DMS79 (cell line): ENCODE measurements at places on chromosomes 12 and 14.

GRCh38 chr14:100771121-100771800, 44.6 kb downstream of the DLK1 start:
- DNase-seq, result no peak

DNA sequence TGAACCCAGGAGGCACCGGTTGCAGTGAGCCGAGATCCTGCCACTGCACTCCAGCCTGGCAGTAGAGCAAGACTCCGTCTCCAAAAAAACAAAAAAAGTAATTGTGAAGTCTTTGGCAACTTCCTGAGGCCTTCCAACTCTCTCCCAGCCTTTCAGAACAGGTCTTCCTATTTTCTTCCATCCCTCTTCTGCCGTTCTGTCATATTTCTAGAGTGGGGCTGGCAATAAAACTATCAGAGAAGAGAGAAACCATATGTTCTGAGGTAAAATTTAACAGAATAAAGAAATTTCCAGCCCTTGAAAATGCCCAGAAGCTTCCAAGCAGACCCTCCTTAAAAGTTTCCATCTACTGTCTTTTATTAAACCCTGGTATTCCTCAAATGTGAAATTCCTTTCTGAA, 100.4 kb downstream of the HMGA2 start:
- DNase-seq, result no peak

DNA sequence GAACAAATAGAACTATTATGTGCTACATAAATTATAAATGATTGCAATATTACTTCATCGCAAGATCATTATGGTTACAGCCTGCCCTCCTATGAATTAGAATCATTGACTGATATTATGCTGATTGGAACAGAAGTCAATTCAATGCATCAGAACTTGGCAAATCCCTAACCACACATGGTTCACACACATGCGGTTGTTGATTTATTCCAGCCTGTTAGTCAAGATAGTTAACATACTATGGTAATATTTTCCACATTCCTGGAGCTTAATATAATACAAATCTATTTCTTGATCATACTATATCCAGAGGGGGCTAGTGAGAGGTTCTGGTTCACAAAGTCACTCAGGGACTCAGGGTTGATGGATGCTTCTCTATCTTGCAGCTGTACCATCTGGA, 9.7 kb upstream of the CACNA1C start:
- no peak for DNase-seq

- DNase-seq, result no peak
These were observed 24.6 kb downstream of the LIN7A start for GRCh38 chr12:80912901-80913770.

GRCh38 chr14:56884617-56885016, 74.3 kb upstream of the OTX2 start:
- no peak for DNase-seq

- DNase-seq, result no peak
These were observed 6.5 kb downstream of the RNASE7 start for GRCh38 chr14:21048638-21049037.

GRCh38 chr12:26318661-26319068, 123.3 kb downstream of the SSPN start:
- no peak for DNase-seq

DNA sequence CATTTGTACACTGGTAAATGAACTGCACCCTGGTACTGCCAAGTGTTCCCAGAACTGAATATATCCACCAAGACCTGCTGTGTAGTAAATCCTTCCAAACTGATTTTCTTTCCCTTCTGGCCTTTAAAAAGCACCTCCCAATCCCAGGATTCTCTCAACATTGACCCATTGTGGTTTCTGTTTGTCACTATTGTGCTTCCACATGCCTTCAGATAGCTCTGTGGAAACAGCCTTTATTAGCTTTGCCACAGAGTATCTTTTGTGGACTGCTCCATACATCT, 949 bp upstream of the KIF21A start:
- no peak for DNase-seq

DNA sequence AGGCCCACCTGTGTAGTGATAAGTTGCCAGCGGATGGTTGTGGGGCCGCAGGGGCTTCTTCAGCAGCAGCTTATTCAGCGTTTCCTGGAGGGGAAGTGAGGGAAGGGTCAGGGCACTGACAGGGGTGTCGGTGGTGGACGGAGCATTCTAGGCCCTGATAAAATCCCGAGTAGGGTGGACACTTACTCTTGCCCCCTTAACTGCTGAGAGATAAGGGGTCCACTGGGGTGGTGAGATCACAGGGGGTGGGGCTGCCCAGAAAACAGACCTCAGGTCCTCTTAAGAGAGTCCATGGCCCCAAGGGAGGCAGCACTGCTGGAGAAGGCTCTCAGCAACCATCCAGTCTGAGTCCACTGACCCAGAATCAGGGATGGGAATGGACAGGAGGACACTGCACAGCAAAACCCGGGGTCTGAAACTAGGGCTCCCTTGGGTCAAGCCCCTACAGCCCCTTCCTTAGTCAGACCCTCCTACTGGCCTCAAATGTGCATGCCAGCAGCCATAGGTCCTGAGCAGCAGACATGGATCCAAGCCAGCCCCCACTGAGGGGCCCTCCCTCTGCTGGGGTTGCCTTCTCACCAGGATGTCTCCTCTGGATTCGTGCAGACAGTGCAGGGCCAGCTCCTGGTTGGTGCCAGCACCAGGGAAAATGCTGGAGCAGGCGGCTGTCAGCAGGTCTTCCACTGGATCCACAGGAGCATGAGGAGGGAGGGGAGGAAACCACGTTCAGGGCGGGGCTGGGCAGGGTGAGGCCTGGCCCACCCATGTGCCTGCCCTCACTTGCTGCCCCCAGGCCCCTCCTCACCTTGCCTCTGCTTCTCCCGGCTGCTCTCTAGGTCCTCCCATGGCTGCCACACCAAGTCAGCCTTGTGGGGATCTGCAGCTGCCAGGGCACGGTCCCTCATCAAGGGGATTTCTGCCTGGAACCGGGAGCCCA, 12.1 kb upstream of the PNMA1 start:
- no peak for DNase-seq
